Retinal pigment epithelial cell (primary cell): ENCODE measurements at places on chromosomes 12 and 14.

DNA sequence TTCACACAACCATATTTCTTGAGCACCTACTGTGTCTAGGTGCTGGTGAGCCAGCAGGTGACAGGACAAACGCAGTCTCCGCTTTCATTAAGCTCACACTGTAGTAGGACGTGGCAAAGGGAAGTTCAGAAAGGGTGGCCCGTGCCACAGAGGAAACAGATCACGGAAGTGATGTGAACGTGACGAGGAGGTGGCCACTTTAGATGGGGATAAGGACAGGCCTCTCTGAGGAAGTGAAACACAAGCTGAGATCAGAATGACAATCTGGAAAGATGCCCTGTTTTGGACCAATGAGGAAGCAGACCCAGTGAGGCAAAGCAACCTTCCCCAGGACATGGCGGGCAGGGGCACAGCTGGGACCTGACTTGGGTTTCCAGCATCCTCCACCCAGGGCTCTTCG lies 127.4 kb upstream of the PRMT8 start:
- DNase-seq, result no peak

DNA sequence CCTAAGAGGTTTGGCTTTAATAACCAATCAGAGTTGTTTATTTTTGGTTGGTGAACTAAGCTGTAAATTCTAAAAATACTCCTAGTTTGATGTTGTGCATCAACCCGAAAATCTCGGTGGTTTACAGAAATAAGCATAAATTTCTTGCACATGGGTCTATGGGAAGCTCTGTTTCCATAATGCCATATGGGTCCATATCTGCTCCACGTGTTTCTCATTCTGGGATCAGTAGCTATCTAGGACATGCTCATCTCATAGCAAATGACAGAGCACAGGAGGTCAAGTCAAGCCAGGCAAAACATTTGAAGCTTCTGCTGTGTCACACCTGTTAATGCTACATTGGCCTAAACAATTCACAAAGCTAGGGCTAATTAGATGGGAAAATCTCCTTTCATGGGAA lies 23.1 kb downstream of the NUP37 start:
- no peak for DNase-seq

DNA sequence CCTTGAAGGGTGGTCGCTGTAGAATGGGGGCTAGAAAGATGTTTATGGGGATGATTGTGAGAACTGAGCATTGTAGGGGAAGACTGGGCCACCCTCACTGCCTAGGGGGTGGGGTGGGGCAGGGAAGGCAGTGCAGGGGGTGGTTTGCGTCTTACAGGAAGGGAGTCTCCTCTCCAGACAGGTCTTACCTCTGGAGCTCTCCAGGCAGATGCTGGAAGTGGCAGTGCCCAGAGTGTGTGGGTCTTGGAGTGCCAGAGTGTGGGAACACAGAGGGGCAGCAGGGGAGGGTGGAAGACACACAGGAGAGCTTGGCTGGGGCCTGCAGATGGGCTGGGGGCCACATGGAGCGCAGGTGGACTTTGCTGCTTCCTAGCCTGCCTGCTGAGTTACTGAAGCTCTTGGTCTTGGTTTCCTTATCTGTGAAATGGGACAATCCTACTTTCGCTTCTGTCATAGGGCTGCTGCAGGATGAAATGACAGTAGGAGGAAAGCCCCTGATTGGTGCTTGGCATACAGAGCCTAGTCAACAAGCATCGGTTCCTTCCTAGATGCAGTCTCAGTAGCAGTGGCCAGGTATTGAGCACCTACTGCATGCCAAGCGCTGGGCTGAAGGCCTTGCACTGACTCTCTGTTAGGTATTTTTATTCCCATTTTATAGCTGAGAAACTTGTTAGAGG lies 118.3 kb downstream of the SLC25A47 start:
- no peak for DNase-seq

GRCh38 chr12:127044836-127045235 lies 1222.1 kb upstream of the TMEM132C start:
- DNase-seq, result no peak

GRCh38 chr14:90523544-90523943 lies 126.7 kb downstream of the CALM1 start:
- DNase-seq, result no peak

- no peak for DNase-seq
Observed at GRCh38 chr12:132525833-132526455, 36.0 kb downstream of the FBRSL1 start.

DNA sequence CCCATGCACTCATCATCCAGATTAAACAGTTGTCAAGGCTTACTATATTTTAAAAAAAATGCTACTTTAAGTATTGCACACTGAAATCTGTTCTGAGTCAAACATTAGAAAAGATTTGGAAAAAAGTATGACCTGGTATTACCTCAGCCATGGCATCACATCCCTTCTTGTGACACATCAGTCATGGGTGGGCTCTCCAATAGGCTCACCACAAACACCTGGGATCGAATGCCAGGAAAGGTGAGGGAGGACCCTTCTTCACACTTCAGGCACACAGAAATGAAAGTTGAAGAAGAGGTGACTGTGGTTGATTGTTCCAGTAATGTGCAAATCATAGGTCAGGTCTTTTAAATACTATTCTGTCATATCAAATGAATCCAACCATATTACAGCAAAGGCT lies 36.6 kb upstream of the GZMB start:
- DNase-seq, result no peak

GRCh38 chr12:92492291-92492690 lies 210.5 kb upstream of the PLEKHG7 start:
- DNase-seq, result no peak

DNA sequence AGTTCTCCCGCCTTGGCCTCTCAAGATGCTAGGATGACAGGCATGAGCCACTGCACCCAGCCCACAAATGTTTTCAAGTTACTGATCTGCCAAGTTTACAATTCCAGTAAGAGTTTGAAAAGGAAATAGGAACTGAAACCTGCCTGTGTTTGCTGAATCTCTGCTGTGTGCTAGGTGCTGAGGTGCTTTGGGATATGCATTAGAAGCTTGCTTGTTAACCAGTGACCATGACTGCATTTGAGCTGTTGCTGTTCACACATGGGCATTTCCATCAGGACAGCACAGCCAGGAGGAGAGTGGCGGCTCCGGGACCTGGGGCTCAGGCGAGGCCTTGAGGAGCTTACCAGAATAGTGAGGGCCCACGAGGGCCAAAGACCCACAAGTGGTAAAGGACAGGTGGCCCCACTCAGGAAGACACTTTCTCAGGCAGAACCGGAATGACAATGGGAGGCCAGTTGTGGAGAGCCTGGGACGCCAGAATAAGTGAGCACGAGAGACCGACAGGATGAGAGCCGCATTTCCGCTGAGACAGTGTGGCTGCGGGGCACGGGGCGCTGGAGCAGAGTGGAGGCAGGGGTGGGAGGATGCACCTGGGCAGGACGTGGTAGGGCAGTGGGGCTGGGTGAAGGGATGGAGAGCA lies 54.5 kb upstream of the MMP17 start:
- DNase-seq, result no peak

- no peak for DNase-seq
Observed at GRCh38 chr12:29431513-29431912, 50.5 kb upstream of the ERGIC2 start.

GRCh38 chr12:75568393-75568792 lies 57.0 kb upstream of the KRR1 start:
- DNase-seq, result no peak

- DNase-seq, result no peak
Observed at GRCh38 chr14:69996216-69996615, 117.0 kb downstream of the SMOC1 start.

DNA sequence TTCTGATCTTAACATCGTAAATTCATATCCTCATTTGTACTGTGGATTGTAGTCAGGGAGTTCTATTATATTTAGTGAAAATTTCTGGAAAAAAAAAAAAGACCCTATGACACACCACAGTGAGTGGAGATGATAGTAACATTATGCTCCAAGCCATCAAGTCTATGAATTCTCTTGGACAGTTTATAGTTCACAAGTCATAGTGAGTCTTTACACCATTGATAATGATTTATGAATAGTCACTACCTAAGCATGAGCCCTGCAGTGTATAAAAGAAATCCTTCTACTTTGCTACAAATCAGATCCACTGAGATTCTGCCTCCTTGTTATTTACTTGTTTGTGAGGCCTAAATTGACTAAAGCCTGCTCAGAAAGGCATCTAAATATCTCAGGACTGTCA lies 772.2 kb upstream of the NOVA1 start:
- no peak for DNase-seq

- DNase-seq, result no peak
Observed at GRCh38 chr12:22971701-22972191, 346.8 kb downstream of the ETNK1 start.

- no peak for DNase-seq
Observed at GRCh38 chr12:21602774-21603173, 1.9 kb downstream of the GYS2 start.

DNA sequence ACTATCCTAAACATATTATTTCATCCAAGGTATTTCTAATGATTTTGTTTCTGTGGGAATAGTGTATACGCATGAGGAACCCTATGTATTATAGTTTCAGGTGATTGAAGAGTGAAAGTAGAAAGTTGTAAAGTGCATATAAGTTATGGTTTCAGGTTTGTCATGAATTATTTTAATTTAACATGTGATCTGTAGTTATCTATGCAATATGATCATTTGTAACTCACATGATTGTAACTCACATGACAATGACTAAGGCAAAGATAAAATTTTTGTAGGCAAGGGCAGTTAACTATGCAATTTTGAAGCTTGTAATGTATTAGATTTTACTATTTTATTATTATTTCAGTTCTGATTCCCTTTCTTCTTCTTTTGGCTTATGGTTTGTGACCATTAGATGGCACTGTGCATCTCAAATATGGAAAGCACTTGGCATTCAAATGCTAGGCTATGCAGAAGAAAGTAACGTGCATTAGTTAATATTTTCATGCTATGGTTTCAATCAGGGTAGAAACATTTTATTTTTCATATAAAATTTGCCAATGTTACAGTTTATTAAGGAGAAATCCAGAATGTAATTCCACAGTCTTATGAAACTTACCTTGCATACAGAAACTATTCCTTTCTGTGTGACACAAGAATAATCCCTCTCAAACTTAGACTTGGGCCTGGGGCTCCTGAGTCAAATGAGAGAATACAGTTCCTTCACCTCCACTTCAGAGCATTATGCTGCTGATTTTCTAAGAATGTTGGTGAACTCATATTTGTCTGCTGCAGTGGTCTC lies 15.8 kb upstream of the TMEM30B start:
- no peak for DNase-seq

GRCh38 chr12:50086148-50086547 lies 1.0 kb downstream of the SMARCD1 start:
- DNase-seq, result no peak

DNA sequence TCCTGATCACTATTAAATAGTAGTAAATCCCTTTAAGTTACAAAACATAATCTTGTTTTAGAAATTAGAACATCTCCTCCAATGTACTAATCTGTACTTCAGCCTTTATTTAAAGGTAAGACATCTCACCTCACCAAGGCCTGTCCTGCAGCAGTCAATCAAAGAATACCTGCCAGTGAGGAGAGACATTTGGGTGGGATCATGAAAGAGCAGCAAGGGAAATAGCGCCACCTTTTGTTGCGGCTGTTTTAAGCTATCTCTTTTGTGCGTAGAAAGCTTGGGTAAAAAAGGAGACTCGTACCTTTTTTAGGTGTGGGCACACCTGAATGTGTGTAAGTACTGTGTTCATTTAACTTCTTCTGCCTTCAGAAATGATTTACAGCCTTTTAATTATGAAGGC lies 117.8 kb upstream of the TMTC1 start:
- no peak for DNase-seq

DNA sequence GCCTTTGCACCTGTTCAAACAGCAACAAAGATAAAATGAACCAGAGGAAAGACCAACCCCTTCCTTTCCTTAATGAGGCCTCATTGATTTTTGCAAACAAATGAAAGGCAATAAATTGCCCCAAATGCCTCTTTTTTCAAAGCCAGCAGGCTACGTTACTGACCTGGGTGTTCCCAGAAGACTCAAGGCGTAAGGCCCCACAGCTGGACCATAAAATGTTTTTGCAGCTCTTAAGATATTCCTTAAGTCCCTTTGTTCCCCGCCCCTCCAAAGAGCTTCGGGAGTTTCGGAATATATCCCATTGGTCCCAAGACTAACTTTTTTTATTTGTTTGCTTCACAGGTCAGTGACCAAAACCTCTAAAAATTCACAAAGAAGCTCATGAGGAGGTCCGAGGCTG lies 462.9 kb upstream of the PRICKLE1 start:
- DNase-seq, result no peak

DNA sequence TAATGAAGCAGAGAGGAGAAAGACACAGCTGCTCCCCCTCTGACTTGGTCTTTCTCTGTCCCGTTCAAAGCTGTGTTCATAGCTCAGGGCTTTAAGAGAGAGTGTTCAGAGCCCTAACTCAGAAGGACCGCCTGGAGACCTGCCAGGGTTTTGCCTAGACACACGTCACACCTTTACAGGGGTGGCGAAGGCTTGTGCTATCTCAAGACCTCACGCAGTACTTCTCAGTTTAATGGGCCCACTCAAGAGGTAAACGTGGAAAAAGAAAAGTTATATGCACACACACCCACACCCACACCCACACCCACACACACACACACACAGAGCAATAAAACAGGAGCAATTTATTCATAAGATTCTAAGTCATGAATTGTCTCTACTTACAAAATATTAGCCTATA lies 374.3 kb downstream of the C12orf75 start:
- DNase-seq, result no peak

DNA sequence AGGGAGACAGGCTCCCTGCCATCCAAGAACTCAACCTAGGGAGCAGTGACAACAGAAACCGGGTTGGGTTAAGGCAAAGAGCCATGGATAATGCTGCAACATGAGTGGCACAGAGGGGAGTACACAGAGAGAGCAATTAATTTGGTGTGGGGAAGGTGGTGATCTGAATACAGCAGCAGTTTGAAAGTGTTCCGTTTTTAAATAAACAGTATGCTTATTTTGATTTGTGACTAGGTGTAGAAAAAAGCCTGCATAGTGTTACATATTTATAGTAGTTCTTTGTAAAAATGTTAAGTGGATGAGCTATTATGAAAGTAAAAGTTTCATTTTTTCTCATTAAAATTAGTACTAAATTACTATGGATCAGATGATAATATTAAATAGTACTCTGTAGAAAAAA lies 8.7 kb downstream of the AKAP5 start:
- no peak for DNase-seq

- no peak for DNase-seq
Observed at GRCh38 chr12:95465275-95465674, 8.7 kb upstream of the METAP2 start.

DNA sequence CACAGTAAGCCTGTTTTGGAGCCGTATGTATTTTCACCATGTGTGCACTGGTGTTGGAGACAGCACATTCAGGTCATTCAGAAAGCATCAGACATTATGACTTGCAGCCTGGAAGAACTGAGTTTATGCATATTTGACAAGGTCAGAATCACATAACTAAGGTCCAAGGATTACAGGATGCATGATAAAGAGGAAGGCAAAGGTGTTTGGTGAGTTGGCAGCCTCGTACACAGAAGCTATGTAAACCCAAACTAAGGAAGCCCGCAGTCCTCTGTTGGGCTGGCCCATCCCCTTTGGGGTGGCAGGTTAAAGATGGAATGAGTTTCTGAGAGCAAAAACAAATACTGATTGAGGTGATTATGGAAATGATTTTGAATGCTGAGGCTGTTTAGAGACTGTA lies 218.4 kb downstream of the KTN1 start:
- DNase-seq, result no peak
